ENCODE measurements at places on chromosomes 3 and 15.

GRCh38 chr3:191430103-191430502, 30.9 kb upstream of the PYDC2 start:
- DNase-seq, result no peak

DNA sequence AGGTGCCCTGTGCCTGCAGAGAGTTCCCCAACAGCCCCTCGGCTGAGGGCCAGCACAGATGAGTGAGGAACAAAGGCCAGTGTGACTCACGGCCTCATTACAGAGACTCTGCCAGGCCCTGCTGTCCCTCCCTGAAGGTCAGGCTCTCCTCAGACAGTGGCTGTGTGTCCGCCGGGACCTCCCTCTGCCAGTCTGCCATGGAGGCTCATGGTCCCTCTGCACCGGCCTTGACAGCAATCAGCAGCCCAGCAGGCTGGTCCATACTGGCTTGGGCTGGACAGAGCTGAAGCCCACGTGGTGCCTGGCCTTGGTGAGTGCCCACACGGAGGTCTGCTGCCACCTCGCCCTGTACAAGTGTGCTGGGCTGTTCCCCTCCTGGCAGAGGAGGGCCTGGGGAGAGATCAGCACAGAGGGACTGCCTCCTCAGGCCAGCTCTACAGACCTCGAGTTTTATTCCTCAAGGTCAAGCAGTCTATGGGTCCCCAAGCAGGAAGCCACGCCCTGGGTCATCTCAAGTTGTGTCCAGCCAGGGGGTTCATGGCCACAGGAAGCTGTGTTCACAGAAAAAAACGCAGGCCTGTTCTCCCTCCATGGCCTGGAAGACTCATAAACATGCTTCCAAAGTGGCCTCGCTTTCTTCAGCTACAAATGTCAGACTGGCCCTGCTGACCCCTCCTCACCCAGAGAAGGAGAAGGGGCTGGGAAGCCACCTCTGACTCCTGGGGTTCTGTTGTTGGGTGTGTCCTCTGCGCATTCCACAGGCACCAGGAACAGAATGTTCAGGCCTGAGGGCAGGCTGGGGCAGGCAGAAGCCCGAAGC, 27.0 kb downstream of the SLC41A3 start:
- no peak for DNase-seq

GRCh38 chr15:80556694-80557367, 138.3 kb upstream of the ABHD17C start:
- DNase-seq, result no peak

DNA sequence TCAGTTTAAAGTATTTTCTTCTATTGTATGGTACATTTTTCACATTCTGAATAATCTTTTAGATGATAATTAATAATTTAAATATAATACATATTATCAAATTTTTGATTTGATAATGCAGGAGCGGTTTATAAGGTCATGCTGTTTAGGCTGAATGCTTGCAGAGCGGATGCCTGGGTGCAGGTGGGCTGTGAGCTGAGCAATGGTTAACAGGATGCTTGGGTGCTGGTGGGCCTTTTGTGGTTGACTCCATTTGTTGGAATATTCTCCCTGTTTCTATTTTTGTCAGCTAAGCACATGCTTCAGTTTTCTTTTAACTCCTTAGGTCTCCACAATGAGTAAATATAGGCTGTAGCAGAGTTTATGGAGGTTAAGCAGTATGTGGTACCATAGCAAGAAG, 1549.3 kb downstream of the OTOL1 start:
- DNase-seq, result no peak

DNA sequence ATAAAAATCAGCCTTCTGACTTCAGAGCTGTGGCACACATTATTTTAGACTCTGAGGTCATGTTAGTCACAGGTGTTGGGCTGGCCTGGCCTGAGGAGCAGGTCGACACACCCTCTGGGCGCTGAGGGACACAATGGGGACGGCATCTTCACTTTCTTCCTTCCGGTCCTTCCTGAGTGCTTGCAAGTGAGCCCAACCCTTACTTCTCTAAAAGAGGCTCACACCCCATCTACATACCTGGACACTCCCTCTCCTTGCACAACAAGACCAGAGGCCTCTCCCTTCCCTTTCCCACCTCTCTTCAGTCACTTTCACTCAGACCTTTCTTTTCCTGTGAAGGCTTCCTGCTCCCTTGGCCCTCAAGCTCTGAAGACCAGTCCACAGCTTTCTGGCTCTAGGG, 85.4 kb downstream of the XXYLT1 start:
- no peak for DNase-seq

DNA sequence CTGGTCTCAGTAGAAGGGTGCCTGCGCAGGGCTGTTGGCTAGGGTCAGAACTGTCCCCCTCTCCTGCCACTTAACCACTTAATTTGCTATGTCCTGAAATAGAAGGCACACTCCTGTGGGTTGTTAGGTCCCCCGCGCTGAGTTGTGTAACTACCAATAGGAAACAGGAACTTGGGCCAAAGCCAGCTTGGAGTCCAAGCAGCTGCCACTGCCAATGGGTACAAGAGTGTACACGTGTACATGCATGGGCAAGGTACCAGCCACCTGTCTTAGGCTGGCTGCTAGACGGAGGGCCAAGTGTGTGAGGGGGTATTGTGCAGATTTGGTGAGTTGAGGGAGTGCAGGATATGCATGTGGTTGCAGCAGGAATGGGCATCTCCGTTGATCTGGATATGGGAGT, 29.7 kb upstream of the POLG start:
- DNase-seq, result no peak

- no peak for DNase-seq
Measured at GRCh38 chr3:108565506-108565905, 23.7 kb downstream of the CIP2A start.

DNA sequence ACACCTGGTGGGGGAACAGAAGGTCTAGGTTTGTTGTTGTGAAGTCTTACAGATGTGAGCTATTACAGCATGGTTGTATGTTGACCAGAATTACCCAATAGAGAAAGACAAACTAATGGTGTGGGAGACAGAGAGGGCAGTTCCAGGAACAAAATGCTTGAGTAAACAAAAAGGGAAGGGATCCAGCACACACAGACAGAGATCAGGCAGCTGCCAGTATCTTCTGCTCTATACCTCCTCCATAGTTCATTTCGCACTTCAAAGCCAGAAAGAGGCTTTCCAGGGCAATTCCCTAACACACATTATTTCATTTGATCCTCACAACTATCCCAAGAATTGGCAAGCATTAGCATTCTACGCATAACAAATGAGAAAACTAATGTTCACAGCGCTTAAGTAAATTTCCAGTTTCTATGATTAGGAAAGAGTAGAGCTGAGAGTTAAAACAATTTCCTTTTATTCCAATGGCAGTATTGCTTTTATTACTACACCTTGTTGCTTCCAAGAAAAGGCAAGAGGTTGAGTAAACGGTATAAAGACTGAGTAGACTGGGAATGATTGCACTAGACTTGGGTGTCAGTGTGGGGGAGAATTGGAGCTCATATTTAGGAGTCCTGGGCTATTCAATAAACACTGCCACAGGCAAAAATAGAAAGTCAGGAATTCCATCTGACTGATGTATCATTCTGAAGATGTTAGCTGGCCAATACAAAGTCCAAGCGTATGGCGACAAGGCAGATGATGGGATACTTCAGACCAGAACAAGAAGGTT, 39.7 kb upstream of the ZNF280D start:
- DNase-seq, result no peak

DNA sequence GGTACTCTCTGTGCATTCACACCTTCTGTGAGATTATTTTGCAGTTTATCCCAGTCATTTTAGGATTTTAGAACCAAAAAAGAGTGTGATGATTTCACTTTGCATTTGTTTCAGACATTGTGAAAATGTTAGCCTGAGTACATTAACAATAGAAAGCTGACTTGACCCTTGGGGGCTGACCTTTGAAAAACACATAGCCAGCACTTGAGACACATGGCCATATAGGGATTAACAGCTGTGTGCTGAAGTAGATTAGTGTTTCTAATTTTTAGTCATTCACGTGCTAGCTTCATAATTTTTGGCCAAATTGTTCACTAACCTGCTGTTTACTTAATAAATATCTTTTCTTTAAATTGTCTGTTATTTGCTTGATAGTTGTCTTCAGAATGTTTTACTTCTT, 3.5 kb downstream of the FEM1B start:
- DNase-seq, result no peak

DNA sequence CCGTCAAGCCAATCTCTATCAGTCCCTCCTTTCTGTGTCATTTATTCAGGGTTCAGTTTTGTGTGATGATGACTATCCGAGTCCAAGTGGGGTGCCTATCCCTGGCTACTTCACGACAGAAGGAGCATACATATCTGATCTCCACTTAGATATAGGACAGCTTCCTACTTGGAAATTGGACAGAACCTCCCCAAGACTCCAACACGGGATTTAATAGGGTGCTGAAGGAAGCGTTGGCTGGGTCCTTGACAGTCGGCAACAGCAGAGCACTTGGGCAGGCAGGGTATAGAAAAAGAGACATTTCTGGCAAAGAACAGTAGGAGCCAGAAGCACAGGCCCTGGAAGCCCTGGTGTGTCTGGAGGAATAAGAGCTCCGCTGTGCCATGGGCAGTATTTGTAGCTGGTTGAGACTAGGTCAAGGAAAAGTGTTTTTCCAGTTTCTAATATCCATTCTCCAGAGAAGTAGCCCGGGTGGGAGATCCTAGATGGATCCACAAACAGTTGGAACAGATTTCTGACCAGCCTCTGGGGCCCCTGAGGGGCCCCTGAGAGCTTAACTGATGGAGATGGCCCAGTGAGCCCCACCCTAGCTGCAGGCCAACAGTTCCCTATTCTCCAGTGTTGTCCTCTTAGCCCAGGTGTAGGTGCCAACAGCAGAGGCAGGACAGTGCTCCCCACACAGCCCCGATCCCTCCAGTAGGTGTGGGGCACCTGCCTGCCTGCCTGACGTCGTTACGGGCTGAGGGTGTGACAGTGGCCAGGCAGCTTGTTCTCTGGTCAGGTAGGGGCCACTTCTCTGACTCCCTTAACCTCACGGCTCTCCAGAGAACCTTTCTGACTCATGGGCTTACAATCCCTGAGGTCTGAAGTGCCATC, 130.8 kb downstream of the CHCHD6 start:
- no peak for DNase-seq

- DNase-seq, result no peak
Measured at GRCh38 chr3:189455009-189455408, 176.2 kb upstream of the TP63 start.

DNA sequence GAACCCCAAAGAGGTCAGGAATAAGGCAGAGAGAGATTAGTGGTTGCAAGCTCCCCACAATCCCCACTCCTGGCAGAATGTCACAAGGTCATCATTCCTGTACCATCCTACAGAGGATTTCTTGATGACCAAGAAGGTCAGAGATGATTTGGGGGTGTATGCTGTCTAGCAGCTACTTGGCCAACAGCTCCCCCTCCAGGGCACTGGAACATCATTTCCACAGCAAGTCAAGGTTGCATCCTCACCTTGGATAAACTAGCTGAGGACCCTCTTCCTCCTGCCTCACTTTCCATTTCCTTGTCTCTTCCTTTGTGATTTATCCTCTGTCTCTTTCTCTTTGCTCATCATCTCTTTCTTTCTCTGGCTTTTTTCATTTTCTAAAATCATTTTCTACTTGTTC, 106.3 kb downstream of the PROS1 start:
- DNase-seq, result no peak

- no peak for DNase-seq
Measured at GRCh38 chr3:47204875-47205274, 41.0 kb upstream of the SETD2 start.

GRCh38 chr3:98525494-98525893, 2.8 kb upstream of the CLDND1 start:
- DNase-seq, result no peak

DNA sequence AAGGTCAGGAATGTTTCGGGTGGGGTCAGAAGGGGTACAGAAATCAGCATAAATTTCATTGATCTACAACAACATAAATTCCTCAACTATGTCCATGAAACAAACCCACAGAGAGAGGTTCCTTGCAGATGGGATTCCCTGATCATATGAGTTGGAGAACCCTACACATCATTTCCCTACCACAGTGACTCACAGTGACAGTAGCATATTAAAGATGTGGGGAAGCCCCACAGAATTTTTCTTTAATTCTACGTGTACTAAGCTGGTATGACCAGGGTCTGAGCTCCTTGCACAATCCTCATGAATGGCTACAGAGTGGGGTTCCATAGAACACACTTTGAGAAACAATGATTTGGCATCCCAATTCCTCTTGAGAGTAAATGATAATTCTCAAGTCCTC, 116.9 kb upstream of the RAD18 start:
- no peak for DNase-seq

GRCh38 chr15:57506422-57506821, 85.3 kb upstream of the MYZAP start:
- DNase-seq, result no peak

- DNase-seq, result no peak
Measured at GRCh38 chr3:18946524-18946923, 201.8 kb upstream of the KCNH8 start.

DNA sequence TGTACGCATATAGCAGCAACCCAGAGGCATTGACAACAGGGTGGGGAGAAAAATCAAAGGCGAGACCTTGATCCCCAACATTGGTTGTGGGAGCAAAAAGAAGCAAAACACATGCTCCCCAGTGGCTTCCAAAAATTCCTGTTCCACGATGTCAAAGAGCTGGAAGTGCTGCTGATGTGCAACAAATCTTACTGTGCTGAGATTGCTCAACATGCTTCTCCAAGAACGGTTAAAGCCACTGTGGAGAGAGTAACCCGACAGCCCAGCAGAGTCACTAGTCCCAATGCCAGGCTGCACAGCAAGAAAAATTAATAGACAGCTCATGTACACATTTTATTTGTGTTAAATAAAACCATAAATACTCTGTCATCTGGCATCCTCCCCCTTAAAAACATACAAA, 179.9 kb upstream of the PFN2 start:
- DNase-seq, result no peak

DNA sequence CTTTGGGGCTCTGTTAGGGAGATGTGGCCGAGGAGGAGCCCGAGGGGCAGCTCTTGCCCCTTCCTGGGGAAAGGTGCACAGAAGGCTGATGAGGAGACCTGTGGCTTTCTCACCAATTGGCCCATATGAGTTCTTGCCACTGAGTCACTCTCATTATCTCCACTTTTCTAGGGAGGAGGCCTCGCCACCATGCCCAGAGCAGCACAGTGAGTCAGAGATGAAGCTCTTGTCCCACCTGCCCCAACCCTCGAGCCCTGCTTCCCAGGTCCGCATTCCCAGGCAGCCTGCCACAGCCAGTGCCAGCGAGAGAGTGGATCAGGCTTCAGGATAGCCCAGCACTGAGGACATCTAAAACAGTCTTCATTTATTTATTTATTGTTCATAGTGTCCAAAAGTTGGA, 53.5 kb downstream of the AMOTL2 start:
- DNase-seq, result no peak

- DNase-seq, result no peak
Measured at GRCh38 chr3:29335943-29336342, 55.1 kb downstream of the RBMS3 start.

GRCh38 chr3:197001106-197001971, 28.3 kb downstream of the MELTF start:
- no peak for DNase-seq
